ENCODE measurements at places on chromosomes 6 and 20.

DNA sequence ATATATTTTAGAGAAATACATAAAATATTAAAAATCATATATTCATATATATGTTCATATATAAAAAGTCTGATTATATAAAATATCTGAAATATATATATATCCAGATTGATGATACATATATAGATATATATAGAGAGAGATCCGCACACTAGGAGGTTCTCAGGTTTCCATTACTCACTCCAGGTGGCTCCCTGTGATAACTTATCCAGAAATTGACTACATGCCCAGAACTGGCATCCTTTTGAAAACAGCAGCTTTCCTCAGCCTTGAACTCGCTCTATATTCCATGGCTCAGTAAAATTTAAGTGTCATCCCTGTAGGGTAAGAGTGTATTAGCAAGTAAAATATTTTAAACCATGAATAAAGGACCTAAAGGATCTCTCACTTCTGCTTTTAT, 206.8 kb downstream of the TINAG start:
- no peak for DNase-seq

- DNase-seq: no peak
These were observed 261.4 kb upstream of the PRDM1 start for GRCh38 chr6:105824732-105825131.

GRCh38 chr20:40279390-40279789, 409.6 kb downstream of the MAFB start:
- no peak for DNase-seq

DNA sequence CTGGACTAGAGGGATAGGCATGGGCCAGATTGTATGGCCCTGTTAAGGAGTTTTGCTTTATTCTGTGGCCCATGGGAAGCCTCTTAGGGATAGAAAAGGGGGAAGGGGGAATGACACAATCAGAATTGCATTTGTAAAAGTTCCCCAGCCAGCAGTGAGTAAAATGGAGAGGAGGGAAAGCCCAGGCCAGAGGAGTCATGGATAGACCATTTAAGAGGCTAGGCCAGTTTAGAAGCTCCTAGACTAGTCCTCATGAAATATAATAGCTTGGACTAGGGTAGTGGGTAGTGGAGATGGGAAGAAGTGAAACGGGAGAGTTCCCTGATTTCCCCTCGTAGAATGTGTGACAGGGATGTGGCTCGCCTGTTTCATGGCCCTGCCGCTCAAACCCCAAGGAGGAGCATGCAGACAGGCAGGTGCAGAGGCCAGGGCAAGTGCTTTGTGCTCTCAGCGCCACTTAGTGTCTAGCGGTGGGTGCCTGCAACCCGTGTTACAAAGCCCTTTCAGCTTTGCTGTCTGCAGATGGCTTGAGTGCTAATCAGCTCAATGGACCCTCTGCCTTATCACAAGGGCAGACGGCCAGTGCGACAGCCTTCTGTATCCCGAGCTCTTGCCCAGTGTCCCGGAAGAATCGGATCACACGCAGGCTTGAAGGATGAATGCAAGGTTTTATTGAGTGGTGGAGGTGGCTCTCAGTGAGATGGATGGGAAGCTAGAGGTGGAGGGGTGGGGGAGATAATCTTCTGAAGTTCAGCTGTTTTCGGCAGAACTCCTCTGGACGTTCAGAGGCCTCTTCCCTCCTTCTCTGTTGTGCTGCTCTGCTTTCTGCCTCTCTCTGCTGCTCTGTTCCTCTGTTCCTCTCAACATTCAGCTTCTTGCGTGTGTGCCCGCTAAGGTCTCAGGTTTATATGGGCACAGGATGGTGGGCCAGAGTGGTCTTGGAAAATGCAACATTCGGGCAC, 141.1 kb downstream of the CEP57L1 start:
- peak; percentile 13 for DNase-seq

DNA sequence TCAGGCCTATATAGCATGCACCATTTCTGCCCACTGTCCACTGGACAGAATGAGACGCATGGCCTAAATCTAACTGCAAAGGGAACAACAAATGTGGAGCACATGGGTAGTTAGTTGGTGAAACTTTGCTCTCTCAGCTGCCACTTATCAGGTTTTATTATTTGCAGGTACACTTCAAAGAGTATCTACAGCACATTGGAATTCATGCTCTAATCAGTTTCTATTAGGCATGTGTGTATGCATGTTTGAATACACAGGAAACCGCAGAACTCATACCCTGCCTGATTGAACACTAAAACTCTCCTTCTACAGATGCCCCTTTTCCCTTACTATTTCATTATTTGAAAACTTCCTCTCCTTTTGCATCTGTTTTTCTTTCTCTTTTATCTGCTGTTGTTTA, 97.4 kb upstream of the HSF2 start:
- DNase-seq: no peak

DNA sequence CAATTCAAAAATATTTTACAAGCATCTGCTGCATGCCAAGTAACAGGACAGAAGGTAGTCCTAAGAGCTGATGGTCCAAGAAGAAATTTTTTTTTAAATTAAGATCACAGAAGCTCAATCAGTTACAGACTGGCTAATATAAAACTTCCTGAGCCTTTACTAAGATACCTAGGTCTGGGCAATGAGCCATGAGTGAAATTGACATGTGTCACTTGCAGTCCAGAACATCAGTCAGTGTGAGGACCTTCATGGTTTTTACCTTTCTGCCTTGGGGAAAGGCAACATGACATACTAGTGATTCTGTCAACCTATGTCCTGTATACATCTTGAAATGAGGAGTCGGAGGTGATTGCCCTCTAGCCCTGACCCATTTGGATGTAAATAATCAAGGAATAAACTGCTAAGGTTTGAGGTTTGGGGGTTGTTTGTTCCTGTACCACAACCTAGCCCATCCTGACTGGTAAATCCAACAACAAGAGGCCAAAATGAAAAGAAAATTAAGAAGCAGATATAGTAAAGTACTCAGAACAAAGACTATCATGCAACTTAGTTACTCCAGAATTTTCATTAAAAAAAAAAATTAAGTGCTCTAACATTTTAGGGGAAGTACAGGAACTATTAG, 70.0 kb downstream of the CNKSR3 start:
- DNase-seq: no peak

DNA sequence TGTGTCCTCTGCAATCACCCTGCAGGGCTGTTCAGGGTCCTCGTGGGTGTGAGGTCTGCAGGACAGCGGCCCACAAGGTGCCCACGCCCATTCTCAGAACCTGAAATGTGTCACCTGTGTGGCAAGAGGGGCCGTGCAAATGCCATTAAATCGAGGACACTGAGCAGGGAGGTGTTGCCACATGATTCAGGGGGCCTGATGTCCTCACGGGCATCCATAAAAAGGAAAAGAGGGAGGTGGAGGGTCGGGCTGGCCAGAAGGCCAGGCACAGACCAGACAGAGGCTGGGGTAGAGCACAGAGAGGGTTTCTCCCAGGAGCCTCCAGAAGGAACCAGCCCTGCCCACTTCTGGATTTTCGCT, 239.6 kb downstream of the ERMARD start:
- DNase-seq: peak; percentile 7
